Osteoblast (primary cell): ENCODE measurements at places on chromosomes 4 and X.

- H3K4me3 ChIP-seq = no peak overlapping the region
- no peak for DNase-seq
- H3K27ac ChIP-seq = no peak overlapping the region
- no peaks in the 10 kb centered on the region for H3K4me1 ChIP-seq
- H3K27me3 ChIP-seq = no peaks in the 10 kb centered on the region
- no peaks in the 10 kb centered on the region for H3K36me3 ChIP-seq
Measured at GRCh38 chr4:31237233-31237632, 517.1 kb downstream of the PCDH7 start.

DNA sequence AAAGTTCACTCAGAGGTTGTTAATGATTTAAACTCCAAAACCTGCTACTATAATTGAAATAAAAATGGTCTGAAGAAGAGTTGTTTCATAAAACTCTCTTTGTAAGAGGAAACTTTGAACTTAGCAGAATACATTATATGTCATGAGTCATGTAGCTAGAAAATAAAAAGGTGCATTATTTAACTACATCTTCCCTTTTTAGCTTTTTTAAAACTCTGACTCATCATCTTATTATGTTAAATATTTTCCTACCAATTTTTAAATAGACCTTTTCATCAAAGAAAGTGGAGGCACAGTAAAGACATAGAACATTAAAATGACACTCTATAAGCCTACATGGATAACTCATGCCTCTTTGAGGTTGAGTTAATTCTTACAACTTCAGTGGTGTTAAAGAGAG lies 1.2 kb upstream of the ZNF827 start:
- peak overlapping the region; percentile 69 for H3K27ac ChIP-seq
- no peak overlapping the region for H3K4me3 ChIP-seq
- no peaks in the 10 kb centered on the region for H3K36me3 ChIP-seq
- no peak for DNase-seq
- H3K27me3 ChIP-seq = no peaks in the 10 kb centered on the region

DNA sequence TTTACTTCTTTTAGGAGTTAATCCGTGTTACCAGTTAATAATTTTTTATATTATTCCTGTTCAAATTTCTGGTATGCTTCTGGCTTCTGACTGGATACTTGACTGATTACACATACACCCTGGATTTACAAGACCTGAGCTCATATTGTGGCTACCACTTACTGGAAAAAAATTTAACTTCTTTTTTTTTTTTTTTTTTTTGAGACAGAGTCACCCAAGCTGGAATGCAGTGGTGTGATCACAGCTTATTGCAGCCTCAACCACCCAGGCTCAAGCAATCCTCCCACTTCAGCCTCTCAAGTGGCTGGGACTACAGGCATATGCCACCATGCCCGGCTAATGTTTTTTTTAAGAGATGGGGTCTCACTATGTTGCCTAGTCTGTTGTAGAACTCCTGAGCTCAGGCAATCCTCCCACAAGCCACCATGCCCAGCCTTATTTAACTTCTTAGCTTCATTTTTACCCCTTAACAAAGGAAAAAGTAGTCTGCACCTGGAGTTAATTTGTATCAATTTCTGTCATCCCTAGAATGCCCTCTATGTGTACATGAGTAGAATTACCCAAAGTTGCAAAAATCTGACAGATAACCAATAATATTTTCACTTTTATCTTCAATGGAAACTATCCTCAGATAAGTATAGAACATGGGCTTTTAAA lies 50.3 kb downstream of the TMEM165 start:
- H3K4me1 ChIP-seq = peaks cover 31% of the 10 kb centered on the region
- peaks cover 25% of the 10 kb centered on the region for H3K36me3 ChIP-seq
- DNase-seq = peak; percentile 56
- no peaks in the 10 kb centered on the region for H3K27me3 ChIP-seq
- no peak overlapping the region for H3K4me3 ChIP-seq

GRCh38 chrX:120402369-120402768 lies 40.5 kb downstream of the ATP1B4 start:
- H3K27me3 ChIP-seq = no peaks in the 10 kb centered on the region
- no peaks in the 10 kb centered on the region for H3K4me1 ChIP-seq
- H3K36me3 ChIP-seq = no peaks in the 10 kb centered on the region
- H3K4me3 ChIP-seq = no peak overlapping the region
- no peak for DNase-seq

- peaks cover 14% of the 10 kb centered on the region for H3K4me1 ChIP-seq
- DNase-seq = no peak
- H3K4me3 ChIP-seq = no peak overlapping the region
- H3K27ac ChIP-seq = no peak overlapping the region
- peaks cover 13% of the 10 kb centered on the region for H3K36me3 ChIP-seq
Measured at GRCh38 chr4:139054791-139055505, 39.4 kb downstream of the NOCT start.

DNA sequence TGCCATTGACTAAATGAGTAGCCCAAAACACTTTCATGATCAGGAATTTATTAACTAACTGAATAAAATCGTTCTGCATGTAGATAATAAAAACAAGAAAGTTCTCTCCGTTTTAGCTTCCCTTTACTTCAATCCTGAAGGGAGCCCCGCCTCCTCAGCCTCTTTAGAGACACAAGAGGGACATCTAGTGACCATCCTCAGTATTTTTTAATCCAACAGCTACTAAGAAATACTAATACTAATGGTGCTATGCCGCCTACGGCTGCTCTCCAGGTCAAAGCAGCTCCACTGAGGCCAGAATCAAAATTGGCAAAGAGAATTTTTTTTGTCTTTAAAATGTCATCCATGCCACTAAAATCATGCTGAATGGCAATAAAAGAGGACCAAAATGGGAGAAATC lies 3.2 kb upstream of the PCDH19 start:
- no peaks in the 10 kb centered on the region for H3K36me3 ChIP-seq
- H3K4me1 ChIP-seq = no peaks in the 10 kb centered on the region
- no peak overlapping the region for H3K27ac ChIP-seq
- H3K27me3 ChIP-seq = peaks cover 29% of the 10 kb centered on the region
- no peak overlapping the region for H3K4me3 ChIP-seq

DNA sequence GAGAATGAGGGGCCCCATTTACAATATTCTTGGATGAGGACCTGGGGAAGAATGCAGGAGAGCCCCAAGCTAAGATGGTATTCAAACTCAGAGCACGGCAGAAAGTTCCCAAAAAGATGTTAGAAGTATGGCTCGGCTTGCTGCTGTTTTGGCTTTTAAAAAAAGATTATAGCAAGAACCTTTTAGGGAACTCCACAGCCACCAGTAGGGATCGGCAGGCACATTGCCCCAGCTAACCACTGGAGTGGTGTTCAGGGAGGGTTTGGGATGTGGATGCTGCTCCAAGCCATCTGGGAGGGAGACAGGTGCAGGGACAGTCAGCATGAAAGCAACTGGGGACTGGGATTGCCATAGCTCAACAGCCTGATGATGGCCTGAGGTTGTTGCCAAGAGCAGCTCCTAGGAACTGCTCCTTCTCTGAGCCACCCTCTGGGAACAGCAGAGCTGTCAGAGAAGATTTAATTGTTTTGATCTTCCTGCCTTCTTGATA lies 63.0 kb downstream of the SORBS2 start:
- DNase-seq = no peak
- H3K4me3 ChIP-seq = no peak overlapping the region
- H3K27ac ChIP-seq = no peak overlapping the region
- no peaks in the 10 kb centered on the region for H3K27me3 ChIP-seq
